T-helper 1 cell treated with Interleukin-12 subunit alpha and Interleukin-12 subunit beta and Interleukin-4 antibody, amounts not matched to agents 30 ng/mL and 1 ng/mL, for 36 hours (primary cell): ENCODE measurements at places on chromosomes 11 and 22. TPM values are rescaled to one million over a fixed set of nuclear protein-coding genes. Genes with fewer than 3 reads are reported as not detected.

C22orf42 gene
- total RNA-seq, result not detected in 2 replicates

TRIOBP gene
- total RNA-seq, result 41.0 and 45.8 TPM in 2 replicates

PIH1D2 gene
- not detected in 2 replicates for total RNA-seq

KRTAP5-9 gene
- total RNA-seq, result 0.24 TPM in 1 of 2 replicates, not detected in the other

NTM gene
- total RNA-seq, result not detected in 2 replicates

ZNF214 gene
- total RNA-seq, result not detected in 2 replicates

SMTNL1 gene
- total RNA-seq, result not detected in 2 replicates

UQCR10 gene
- total RNA-seq, result 87.5 and 90.8 TPM in 2 replicates

CHRNA10 gene
- total RNA-seq, result 3.1 and 4.2 TPM in 2 replicates

OR4P4 gene
- not detected in 2 replicates for total RNA-seq

MUC6 gene
- not detected in 2 replicates for total RNA-seq

TBX10 gene
- not detected in 2 replicates for total RNA-seq

ZC3H7B gene
- 77.1 and 80.4 TPM in 2 replicates for total RNA-seq

MMP13 gene
- 0.17 TPM in 1 of 2 replicates, not detected in the other for total RNA-seq

KCNK4 gene
- total RNA-seq, result 0.76 TPM in 1 of 2 replicates, not detected in the other

SMC1B gene
- 0.44 TPM in 2 replicates for total RNA-seq

CDC42EP1 gene
- 1.9 and 2.3 TPM in 2 replicates for total RNA-seq

APOA4 gene
- total RNA-seq, result not detected in 2 replicates
